ENCODE measurements at places on chromosomes 4 and X.
A peak's percentile ranks its signal among the peaks of the same experiment; 100 is the strongest.

- DNase-seq: peak; percentile 40
These were observed 130.4 kb upstream of the RADX start for GRCh38 chrX:106481341-106481740.

DNA sequence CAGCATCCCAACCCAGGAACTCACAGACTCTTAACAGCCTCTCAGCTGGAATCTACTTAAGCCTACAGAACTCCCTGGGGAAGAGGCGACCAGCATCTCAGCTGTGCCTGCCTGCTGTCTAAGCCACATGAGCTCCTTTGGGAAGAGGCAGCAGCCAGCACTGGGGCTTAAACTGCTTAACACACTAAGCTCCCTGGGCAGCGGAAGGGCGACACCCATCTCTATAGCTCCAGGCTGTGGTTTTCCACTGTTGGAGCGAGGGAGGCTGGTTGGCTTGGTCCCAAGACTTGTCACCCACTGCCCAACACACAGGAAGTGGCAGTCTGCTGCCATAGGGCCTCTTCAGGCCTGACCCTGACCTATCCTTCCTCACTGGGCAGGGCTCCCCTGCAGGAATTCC is 1544.1 kb upstream of the ADGRL3 start:
- no peak for DNase-seq

GRCh38 chr4:77358315-77358928 is 201.4 kb downstream of the CCNG2 start:
- DNase-seq: peak; percentile 50

GRCh38 chr4:37881811-37882210 is 9.1 kb upstream of the TBC1D1 start:
- DNase-seq: no peak

DNA sequence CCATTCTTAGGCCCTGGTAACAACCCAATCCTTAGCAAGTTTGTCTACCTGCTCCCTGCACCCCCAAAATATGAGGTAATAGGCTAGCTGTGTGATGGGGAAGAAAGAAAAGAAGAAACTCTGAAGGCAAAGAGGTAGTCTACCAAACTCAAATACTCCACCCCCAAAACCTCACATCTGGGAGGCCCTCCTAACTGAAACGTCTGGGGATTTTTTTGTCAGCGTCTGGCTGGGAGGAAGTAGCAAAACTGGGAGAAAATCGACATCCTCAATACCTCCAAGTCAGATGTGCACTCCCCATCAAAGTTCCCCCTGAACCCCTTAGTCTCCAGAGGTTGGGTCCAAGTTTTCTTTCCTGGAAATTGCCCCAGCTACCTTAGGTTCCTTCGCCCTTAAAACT is 1.0 kb downstream of the LAMP2 start:
- DNase-seq: no peak

GRCh38 chrX:153416781-153417450 is 5.6 kb downstream of the ZFP92 start:
- DNase-seq: peak; percentile 1

GRCh38 chr4:19686456-19686855 is 565.2 kb upstream of the SLIT2 start:
- DNase-seq: no peak

- DNase-seq: peak; percentile 22
These were observed 767 bp upstream of the SMIM20 start for GRCh38 chr4:25913056-25913850.

DNA sequence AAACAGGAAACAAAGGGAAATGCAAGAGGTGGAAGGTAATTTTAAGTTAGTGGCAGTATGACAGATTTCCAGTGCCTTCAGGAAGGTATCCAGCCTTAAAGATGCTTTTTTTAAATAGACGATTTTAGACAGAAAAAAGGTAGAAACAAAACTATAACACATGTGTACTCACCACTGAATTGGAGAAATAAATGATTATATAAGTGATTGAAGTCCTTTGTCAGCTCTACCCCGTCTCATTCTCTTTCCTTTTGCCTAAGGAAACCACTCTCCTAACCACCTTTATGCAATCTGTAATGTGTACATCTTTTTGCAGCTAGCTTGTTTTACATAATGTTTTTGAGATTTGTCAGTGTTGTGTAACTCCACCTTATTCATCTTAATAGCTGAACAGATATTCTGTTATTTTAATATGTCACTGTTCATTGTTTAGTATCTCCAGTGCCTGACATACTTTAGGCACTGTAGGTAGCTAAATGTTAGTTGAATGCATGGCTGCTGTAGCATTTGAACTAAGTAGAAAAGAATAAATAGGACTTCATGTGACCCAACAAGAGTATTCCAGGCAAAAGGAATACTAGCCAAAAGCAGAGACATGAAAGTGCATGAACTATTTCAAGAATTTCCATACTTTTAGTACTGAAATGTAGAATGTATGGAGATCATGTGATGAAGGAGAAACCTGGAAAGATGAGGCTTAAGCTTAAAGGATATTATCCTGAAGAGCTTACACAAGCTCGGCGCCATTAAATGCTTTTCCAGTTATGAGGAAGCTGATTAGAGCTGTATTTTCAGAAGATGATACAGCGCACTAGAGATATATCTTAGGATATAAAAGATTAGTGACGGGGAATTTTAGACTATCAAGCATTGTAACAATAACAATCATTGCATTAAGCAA is 865 bp downstream of the FAM200B start:
- peak; percentile 32 for DNase-seq

GRCh38 chr4:144557404-144557803 is 88.6 kb upstream of the HHIP start:
- no peak for DNase-seq

GRCh38 chrX:101415180-101416145 is 7.4 kb downstream of the HNRNPH2 start:
- DNase-seq: peak; percentile 77

Measured in AG10803 (cell line).